ENCODE measurements at places on chromosomes 13 and 19.

- DNase-seq, result no peak
These were observed 97.9 kb downstream of the GGACT start for GRCh38 chr13:100490692-100491091.

DNA sequence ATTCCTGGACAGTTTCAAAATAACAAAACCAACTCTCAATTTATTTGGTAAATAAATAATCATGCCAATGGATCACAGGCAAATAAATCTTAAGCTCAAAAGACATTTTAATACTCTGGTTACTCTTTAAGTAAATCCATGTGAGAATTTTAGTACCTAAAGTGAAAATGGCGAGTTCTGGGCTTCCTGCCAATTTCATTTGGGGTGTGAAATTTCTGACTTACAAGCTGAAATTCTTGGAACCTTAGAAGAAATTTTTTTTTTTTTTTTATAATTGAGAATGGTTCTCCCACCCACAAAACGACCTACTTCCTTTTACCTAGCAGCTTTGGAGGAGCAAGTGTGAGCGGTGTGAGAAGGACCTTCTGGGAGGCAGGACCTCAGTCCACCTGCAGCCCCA lies 354.5 kb upstream of the NBEA start:
- no peak for DNase-seq

DNA sequence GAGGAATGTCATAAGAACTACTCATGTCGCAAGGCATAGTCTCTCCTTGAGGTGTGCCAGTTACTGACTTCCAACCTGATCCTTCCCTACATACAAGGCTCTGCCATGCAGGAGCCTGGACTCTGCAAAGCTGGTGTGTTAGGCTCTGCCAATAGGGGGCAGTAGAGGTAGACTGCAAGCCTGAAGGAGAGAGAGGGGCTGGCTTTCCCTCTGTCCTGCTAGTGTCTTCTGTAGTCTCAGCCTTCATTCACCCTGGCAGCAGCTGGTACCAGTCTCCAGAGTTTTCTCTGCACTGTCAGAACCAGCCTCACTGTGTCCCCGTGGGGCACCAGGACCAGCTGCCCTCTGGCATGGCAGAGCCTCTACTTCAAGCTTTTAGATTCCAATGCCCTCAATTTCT lies 14.5 kb downstream of the SHISA2 start:
- no peak for DNase-seq

- no peak for DNase-seq
These were observed 465.1 kb upstream of the PCDH20 start for GRCh38 chr13:61880578-61881283.

DNA sequence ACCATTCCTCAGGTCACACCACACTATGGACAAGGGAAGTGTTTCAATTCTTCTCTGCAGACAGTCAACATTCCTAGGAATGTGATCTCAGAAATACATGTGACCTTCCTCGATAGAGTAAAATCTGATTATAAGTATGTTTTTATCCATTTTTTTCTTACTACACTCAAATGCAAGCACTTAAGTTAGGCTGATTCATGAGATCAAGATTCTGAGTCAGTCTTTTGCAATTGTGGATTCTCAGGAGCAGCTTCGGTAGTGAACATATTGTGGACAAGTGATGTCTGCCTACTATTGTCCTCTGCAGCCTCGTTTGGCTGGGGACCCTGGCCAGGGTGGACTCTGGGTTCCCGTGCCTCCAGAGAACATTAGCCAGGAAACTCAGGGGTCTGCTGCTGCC lies 3.2 kb downstream of the SERPINE3 start:
- DNase-seq, result no peak

GRCh38 chr19:15231271-15231670 lies 977 bp downstream of the EPHX3 start:
- DNase-seq, result no peak

DNA sequence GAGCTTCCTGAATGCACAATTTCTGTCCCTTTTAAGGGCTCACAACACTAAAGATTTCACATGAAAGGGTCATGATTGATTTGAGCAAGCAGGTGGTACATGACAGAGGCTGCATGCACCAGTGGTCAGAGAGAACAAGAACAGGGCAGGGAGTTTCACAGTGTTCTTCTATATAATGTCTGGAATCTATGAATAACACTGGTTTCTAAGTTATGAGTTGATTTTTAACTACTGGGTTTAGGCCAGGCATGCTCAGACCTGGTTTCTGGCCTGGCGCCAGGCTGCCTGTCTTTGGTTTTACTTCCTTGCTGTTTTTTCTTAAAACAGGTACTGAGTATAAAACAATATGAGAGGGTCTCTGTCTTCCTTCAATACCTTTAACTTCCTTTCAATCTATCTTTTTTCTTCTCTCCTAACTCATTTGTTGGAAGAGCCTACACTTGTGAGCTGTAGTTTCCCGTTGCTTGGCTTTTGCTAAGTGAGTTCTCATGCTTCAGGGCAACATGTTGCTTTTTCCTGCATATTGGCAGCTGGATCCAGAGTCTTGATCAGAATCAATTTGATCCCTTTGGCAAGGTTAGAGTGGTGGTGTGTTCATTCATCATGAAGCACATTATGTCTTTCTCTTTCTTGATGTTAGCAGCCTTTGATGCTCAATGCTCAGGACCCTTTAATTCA lies 38.5 kb upstream of the FGF14 start:
- DNase-seq, result no peak

DNA sequence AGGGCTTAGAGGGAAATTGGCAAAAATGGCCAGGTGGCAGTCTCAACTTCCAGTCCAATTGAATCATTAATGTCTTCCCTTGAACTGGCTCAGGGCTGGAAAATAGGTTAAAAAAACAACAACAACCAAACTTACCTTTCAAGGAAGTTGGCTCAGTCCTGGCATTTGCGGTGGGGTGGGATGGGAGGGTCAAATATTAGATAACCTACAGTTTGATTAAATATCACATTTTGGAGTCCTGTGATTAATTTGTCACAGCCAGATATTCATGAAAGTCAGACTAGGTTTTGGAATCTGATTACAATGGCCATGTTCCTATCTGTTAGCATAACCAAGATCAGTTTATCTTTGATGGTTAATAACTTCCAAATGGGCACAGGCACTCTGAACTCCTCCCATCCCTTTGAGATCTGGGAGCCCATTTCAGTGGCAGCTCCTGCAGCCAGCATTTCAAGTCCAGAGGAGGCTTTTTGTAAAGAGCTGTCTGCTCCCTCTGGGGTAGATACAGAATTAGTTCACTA lies 7.8 kb upstream of the DZIP1 start:
- no peak for DNase-seq

GRCh38 chr13:111659842-111660241 lies 339.4 kb downstream of the TEX29 start:
- no peak for DNase-seq

DNA sequence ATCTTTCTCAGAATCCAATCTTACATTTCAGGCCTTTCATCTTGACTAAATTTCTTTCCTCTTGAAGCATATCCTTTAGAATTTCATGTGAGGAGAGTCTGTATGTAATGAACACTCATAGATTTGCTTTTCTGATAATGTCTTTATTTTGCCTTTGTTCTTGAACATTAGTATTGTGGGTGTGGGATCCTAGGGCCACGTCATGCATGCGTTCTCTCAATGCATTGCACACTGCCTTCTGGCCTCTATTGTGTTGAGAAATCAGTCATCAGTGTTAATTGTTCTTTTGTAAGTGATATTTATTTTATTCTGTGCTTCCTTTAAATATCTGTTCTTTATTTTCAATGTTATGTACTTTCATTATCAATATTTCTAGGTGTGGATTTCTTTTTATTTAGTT lies 364.9 kb downstream of the OXGR1 start:
- DNase-seq, result no peak

- peak; percentile 70 for DNase-seq
These were observed 20.5 kb upstream of the STRN4 start for GRCh38 chr19:46766569-46767317.

- DNase-seq, result no peak
These were observed 277.0 kb upstream of the PCDH20 start for GRCh38 chr13:61692691-61693090.

DNA sequence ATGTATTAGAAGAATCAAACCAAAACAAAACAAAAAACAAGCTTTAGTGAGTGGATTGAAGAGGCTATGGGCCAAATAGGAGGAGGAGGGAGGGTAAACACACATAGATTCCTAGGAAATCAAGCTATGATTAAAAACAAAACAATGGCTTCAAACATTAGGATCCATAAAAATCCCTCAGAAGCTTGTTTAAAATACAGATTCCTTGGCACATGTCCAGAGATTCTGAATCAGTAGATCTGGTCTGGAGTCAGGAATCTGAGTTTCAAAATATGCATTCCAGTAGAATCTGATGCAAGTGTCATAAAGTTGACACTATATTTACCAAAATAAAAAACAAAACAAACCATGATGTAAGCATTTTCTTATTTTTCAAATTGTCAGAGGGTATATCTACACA lies 692.8 kb upstream of the SGCG start:
- no peak for DNase-seq

GRCh38 chr19:519449-519865 lies 12.1 kb upstream of the CDC34 start:
- no peak for DNase-seq

- no peak for DNase-seq
These were observed 24.4 kb downstream of the FAM124A start for GRCh38 chr13:51246418-51247277.

DNA sequence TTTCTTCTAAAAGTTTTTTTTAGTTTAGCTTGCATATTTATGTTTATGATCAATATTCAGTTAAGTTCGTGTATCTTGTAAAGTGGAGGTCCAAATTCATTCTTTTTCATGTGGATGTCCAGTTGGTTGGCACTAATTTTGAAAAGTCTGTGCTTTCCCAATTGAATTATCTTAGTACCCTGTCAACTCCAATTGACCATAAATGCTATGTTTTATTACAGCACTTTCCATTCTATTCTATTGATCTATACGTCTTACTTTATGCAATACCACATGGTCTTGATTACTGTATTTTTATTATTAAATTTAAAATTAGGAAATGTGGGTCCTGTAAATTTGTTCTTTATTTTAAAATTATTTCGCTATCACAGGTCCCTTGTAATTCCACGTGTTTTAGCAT lies 837.6 kb upstream of the SLC10A2 start:
- no peak for DNase-seq

DNA sequence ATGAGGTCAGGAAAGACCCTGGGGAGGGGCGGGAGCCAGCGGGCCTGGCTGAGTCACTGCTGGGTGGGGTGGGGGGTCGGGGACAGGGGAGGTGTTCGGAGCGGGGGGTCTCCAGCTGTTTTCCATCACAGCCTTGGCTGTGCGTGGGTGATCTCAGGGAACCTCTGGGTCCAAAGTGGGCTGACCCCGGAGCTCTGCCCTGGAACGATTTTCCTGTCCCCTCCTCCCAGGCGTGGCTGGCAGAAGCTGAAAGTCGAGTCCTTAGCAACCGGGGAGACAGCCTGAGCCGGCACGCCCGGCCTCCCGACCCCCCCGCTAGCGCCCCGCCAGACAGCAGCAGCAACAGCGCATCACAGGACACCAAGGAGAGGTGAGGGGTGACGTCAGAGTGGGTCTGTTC lies 10.6 kb downstream of the TRIP10 start:
- DNase-seq, result no peak

DNA sequence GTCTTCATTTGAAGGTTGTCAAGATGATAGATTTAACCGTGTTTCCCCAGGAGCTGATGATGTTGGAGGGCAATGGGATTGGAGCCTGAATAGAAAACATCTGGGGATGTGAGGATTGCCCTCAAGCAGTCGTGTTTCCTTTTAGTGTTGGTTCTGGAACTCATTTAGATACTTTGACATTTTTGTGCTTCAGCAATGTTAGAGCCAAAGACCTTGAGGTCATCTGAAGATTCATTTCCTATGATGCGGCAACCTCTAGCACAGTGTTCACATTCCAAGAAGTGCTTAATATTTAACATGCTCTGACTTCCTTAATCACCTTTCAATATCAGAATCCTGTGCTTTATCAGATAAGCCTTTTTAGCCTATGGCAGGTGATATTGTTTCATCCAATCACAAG lies 82.7 kb downstream of the SLC10A2 start:
- DNase-seq, result no peak

GRCh38 chr19:52216401-52216800 lies 26.5 kb downstream of the PPP2R1A start:
- no peak for DNase-seq

- DNase-seq, result no peak
These were observed 274.8 kb downstream of the TSHZ3 start for GRCh38 chr19:31074199-31075125.

DNA sequence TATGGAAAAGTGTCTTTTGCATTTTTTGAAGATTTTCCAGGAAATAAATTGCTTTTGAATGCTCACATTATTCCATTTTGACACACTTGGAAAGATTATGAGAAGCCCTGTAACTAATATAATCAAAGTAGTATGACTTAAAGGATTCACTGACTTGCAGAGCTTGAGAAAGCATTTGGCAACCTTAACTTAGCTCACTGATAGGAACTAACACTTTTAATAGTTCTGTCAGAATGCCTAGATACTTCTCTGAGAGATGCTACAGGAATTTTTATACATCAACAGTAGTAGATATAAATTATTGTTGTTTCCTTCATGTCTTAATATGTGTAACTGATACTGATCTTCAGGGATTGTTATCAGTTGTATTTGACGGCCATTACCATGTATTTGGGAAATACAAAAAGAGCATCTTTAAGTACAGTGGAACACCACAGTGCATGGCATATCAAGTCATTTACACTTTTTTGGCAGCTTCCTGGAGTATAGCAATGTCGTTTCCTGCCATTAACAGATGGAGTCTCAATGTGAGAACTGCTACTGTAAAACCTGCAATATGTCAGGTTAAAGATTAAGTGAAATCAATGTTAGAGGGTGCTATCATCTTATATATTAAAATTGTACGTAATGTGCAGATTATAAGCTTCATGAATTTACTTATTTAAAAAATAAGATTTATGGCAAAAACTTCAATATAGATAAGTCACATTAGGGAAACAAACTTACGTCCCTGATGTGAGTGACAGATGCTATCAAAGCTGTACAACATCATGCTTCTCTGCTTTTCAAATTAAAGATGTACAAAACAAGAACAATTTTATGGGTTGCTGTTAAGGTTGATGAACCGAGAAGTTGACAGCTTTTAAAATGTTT lies 1159.8 kb upstream of the MIR17HG start:
- DNase-seq, result no peak

DNA sequence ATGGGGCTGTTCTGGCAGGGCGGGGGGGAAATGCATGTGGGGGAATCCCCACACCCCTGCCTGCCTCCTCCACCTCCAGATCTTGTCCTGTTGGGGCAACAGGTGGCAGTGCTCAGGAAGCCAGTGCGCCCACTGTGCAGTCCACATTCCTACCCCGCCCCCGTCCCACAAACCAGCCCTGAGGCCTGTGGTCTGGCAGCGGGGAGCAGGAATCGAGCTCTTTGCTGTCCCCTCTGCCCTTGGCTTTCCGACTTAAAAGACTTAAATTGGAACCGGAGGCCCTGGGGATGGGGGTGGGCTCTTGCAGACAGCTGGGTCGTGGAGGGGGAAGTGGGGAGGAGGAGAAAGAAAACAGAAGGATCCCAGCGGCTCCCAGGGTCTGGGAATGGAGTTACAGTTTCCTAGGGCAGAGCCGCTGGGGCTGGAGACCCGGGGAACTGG lies 4.3 kb downstream of the NANOS3 start:
- DNase-seq, result no peak

DNA sequence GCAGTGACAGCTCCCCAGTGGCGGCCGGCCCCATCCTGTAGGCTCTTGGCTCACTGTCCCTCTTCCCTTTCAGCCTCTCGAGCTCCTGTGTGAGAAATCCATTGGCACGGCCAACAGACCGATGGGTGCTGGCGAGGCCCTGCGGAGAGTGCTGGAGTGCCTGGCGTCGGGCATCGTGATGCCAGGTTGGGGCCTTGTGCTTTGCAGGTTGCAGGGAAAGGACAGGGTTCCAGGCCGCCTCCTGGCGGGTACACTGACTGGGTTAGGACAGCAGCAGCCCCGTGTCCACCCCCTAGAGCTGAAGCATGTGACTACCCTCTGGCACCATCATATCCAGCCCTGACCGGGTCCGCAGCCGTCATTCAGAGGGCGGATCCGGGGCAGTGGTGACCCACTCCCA lies 21.5 kb upstream of the QTRT1 start:
- DNase-seq, result no peak

All from adrenal gland (tissue), 19 donors.